ENCODE measurements at places on chromosomes 7 and 10. TPM values are rescaled to one million over a fixed set of nuclear protein-coding genes. Genes with fewer than 3 reads are reported as not detected.

RAMP3 gene
- 5.7 TPM for total RNA-seq

FAM13C gene
- total RNA-seq, result 31.8 TPM

GNGT1 gene
- total RNA-seq, result not detected

PSMA2 gene
- 54.3 TPM for total RNA-seq

AZGP1 gene
- total RNA-seq, result 9.4 TPM

SFXN2 gene
- 4.2 TPM for total RNA-seq

OR2A7 gene
- not detected for total RNA-seq

INHBA gene
- 4.7 TPM for total RNA-seq

GNB2 gene
- total RNA-seq, result 48.5 TPM

ANKRD22 gene
- not detected for total RNA-seq

HMX3 gene
- not detected for total RNA-seq

PGAM2 gene
- 618 TPM for total RNA-seq

FOXP2 gene
- 10.4 TPM for total RNA-seq

CXCL12 gene
- total RNA-seq, result 83.5 TPM

GJD4 gene
- 2.1 TPM for total RNA-seq

IGFBP1 gene
- not detected for total RNA-seq

NACAD gene
- total RNA-seq, result 1.0 TPM

TAC1 gene
- 1.6 TPM for total RNA-seq

Measured in skeletal muscle tissue (tissue), 5 donors.